Kasumi-1 (cell line): ENCODE measurements at places on chromosomes 3 and 15.

DNA sequence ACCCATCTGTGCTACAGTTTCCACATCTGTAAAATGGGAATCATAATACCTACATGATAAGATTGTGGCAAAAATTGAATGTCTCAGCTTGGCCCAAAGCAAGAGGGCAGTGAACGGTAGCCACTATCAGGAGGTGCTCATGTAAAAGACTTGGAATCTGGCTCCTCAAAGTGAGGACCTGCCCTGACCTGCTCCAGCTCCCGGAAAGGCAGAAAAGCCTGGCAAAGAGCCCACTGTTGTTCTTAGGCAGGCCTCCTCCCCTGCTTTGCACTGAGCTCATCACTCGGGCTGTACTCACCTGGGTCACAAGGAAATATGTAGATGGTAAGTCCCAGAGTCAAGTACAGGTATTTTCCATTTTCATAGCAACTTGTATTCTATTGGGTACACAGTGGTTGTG, 250.7 kb upstream of the TBL1XR1 start:
- no peak for DNase-seq

- no peak for DNase-seq
Observed at GRCh38 chr3:150589759-150590158, 13.4 kb upstream of the SELENOT start.

DNA sequence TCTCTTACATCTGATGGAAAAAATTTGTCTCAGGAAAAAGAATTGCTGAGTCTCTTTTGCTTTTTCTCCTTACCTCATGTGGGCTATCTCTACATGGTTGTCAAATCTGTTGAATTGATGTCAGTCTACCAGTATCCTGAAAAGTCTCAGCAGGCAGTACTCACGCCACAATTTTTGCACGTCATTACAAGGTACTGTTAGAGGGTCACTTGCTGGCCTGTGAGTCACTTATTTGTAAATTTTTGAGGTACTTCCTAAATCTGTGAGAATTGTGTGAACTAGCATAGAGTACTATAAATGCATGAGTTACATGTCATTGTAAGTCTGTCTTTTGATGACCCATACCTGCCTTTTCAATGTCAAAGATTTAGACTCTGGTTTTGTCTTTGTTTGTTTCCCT, 15.9 kb downstream of the HPS3 start:
- no peak for DNase-seq

DNA sequence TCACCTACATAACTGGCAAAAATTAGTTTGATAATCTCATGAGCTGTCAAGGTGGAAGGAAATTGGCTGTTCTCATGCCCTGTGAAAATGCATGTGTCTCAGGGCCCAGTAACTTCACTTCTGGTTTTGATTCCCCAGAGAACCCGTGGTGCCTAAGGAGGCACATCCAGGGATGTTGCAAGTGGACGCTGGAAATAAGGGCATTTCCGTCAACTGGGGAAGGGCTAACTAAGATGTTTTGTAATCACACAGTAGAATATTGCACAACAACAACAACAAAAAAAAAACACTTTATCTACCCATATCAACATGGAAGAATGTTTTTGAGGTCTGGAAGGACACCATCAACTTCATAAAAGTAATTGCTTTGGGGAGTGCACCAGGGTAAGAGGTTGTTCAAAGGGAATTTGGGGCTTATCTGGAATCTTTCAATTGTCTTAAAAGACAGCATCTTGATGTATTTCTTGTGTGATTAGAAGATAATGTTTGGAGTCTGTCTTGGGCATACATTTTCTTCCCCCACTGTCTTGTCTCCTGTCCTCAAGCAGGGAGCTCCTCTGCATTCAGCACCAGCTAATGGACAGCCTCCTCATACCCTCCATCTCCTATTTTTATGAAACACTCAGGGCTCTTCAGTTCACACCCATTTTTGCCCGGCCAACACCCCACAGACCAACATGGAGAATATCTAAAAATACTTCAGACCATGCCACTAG, 37.2 kb upstream of the PRR20G start:
- no peak for DNase-seq

DNA sequence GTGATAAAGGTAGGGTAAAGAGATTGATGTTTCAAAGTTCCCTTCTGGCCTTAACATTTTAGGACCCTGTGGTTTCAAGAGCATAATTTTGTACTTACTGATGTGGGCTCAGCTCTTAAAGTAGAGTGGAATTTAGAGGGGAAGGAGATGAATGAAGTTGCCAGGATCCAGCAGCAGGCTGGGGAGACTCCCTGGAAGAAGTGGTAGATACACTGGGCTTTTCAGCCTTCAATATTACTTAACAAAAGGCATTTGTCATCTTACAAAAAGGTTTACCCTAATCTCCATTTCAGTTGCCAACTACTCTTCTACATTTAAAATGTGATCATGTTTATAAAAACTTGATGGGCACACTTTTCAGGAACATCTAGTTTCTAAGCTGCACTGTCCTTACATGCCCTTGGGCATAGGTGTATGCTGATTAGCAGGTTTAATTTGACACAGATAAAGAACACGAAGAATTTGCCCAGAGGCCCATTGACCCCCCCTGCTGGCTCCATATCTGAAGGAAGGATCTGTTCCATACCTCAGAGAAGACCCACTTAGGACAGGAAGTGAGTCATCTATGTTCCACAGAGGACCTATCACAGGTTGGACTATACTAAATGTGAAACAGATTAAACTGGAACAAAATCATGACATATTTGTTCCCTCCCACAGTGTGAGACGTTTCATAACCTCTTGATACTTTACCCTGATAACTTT, 93.0 kb upstream of the LPP start:
- DNase-seq = peak; percentile 24

GRCh38 chr3:97613139-97613538, 151.4 kb upstream of the ARL6 start:
- peak; percentile 54 for DNase-seq

GRCh38 chr15:26985050-26985449, 14.1 kb downstream of the GABRG3 start:
- no peak for DNase-seq

- DNase-seq = no peak
Observed at GRCh38 chr3:86951322-86951721, 39.6 kb downstream of the VGLL3 start.

DNA sequence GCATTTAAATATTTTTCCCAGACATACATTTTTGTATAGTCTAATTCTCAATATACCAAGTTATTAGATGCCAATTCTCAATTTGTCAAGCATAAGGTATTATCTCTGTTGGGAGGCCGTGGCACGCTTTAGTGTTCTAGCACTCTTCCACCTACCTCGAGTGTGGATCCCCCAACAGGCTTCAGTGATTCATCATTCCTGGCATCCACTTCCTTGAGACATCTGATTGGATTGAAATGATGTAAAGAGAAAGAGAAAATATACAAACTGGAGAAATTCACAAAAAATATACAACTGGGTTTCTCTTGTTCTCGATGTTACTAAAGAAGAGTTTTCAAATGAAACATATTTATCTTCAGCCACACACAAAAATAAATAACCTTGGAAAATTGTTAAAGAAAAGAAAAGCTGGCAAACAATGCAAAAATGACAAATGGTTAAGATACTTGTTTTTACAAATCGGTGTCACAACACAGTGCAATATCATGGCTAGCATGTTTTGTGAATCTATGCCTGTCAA, 218.0 kb upstream of the CDIN1 start:
- no peak for DNase-seq

DNA sequence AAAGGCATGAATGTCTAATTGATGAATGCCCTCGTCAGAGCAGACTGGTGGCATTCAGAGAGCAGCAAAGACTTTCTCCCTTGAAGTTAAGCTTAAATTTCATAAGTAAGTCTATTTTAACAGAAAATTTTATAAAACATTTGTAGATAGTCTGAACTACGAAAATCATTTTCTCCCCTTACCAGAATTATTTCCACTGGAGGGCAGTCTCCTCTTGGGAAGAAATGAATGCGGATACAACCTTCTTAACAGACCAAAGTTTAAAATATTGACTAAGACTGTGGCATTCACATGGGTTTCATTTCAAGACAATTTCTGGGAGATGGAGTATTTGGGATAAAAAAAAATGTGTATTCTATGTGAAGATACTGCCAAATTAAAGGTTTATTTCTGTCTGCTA, 669.0 kb downstream of the FHIT start:
- peak; percentile 26 for DNase-seq

DNA sequence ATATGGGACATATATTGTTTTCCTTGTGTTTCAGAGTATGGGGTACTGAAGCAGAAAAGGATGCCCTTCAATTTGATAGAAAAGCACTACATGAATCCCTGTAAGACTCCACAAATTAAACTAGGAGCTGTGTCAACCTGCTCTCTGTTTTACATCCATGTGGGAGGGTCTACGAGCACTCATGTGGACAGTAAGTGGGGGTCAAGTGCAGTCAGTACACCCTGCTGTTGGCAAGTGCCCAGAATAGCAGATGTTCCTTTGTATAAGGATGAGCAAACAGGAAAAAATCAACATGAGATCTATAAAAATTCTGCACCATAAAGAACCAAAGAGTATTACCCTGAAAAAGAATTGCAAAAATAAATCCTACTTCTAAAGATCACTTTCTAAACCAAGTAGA, 659.9 kb downstream of the SI start:
- DNase-seq = no peak

- DNase-seq = no peak
Observed at GRCh38 chr3:140250945-140251344, 316.0 kb downstream of the CLSTN2 start.

GRCh38 chr15:46815765-46816164, 901.5 kb upstream of the SEMA6D start:
- DNase-seq = no peak

DNA sequence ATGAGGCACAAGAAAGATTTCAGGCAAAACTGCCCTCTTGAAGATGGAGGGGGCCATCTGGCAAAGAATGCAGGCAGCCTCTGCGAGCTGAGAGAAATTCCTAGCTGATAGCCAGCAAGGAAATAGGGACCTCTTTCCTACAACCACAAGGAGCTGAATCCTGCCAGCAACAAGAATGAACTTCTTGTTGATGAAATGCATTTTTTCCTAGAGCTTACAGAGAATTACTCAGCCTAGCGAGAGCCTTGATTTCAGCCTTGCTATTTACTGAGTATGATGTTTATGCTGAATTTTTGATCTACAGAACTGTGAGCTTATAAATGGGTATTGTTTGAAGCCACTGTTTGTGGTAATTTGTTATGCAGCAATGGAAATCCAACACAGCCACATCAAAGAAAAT, 148.5 kb upstream of the NAALADL2 start:
- no peak for DNase-seq

- no peak for DNase-seq
Observed at GRCh38 chr15:59028387-59028955, 41.0 kb downstream of the RNF111 start.

DNA sequence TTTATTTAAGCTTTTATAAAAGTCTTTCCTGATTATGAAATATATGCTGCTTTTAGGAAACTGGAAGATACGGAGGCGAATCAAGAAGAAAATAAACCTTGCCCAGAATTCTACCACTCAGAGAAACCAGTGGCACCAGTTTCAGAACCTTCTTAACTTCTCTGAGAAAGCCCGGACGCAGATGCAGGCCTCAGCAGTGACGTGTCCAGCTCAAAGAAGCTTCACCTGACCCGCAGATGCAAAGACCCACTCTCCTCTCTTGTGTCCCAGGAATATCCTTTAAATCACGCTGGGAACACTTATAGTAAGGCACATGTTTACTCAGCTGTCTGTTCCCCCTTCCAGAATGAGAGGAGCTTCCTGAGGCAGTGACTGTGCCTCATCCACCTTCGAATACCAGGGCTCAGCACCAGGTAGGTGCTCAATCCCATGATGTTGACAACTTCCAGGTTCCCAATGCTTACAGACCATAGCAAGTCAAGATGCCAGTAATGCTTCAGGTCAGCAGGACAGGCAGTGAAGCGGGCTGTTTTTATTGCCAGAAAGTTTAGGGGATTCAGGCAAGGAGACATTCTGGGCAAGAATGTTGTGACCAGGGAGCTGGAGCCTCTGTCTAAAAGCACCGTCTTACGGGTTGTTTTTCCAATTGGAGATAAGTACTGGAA, 39.9 kb upstream of the LDHAL6B start:
- no peak for DNase-seq

DNA sequence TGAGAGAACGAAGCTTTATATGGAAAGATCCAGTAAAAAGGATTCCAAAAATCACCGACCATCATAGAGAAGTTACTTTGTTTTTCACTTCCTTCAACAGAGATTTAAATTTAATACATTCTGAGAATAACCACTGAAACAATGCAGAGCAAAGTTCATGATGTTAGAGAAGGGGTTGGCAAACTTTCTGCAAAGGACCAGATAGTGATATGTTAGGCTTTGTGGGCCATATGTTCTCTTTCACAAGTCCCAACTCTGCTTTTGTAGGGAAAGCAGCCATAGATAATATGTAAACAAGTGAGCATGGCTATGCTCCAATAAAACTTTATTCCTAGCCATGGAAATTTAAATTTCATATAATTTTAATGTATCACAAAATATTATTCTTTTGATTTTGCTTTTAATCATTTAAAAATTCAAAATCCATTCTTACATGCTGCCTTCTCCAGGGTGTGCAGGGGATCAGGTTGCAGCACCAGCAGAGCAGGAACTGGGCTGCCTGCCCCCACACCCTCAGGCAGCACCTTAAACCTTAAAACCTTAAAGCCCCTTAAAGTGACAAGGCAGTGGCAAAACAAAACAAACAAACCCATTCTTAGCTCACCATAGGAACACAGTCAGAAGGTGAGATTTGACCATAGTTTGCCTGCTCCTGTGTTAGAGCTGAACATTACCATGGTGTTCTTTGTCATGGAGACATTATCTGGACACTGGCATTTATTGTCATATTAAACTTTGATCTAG, 16.9 kb upstream of the IGSF10 start:
- no peak for DNase-seq

DNA sequence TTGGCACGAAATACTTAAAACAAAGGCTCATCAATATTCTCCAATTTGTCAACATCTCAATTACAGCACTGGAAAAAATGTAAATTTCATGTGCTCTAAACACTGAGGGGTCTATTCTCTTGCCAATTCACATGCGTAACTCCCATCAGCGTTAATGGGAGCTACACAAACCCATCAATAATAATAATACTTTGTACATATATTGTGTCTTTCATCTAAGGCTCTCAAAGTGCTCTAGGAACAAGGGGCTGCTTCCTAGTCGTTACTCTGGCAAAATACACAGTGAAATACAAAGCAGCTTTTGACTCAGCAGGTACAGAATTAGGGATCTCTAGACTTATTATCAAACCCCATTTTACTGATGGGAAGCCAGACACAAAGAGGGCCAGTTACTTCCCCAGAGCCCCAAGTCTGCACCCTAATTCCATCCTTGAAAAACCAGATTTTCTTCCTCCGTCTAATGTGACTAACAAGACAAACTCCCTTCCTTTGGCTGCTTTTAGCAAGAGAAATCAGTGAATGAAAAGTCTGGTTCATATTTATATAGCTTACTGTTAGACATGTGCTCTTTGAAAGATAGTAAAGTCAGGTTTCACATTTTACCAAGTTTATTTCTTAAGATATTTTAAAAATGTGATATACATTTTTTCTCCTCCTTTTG, 20.0 kb downstream of the MEIS2 start:
- no peak for DNase-seq
